Left ventricle myocardium superior (tissue), 1 donor: ENCODE measurements at places on chromosomes 3 and 15. TPM values are rescaled to one million over a fixed set of nuclear protein-coding genes. Genes with fewer than 3 reads are reported as not detected.

Gene GPR149
- not detected for total RNA-seq

Gene RTP4
- total RNA-seq: 1.0 TPM

Gene TPRG1
- total RNA-seq: 2.7 TPM

Gene ERC2
- 0.94 TPM for total RNA-seq

DNA sequence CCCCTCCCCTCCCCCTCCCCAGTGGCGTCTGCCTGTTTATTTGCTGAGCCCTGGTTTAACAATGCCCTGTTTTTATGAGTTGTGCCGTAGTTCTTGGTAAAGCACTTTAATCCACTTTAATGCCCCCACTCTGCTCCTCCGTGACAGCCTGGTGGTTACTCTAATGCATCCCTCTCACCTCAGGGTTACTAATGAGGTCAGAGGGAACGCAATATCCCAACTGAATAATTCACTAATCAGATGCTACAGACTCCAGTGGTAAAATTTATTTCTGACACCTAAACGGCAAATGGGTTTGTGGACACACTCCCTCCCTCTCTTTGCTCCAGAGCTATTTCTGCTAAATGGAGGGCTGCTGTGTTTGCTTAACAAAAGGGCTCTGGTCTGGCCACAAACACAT, 26.1 kb upstream of the NTRK3 start:
- no peak for DNase-seq

- no peak for DNase-seq
Measured at GRCh38 chr3:165522386-165522785, 314.8 kb downstream of the BCHE start.

- no peak for DNase-seq
Measured at GRCh38 chr3:100005665-100006393, 108.5 kb downstream of the FILIP1L start.

DNA sequence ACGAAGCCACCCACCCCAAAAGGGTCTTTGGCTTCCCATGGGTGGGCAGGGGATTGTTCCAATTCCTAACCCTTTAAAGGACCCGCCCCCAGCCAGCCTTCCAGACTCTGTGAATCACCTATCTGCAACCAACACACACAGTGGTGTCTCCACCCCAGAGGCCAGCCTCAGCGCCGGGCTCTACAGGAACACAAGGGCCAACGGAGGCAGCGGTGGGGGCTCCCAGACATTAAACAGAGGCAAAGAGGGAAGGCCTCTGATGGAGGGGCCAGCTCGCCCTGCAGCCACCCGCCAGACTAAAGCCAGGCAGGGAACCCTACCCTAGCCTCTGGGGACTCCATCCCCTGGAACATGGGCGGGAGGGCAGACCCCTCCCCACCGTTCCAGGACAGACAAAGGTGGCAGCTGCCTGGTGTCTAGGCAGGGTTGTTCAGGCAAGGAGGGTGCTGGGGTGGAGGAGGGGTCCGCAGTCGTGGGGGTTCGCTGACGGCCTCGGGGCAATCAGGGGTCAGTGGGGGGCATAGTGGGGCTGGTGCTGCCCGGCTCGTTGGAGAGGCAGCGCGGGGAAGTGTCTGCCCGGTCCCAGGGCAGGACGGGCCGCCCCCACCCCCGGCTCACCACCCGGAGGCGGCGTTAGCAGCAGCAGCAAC, 448 bp downstream of the SHISA5 start:
- peak; percentile 65 for DNase-seq

- no peak for DNase-seq
Measured at GRCh38 chr3:29764603-29765254, 483.9 kb downstream of the RBMS3 start.

DNA sequence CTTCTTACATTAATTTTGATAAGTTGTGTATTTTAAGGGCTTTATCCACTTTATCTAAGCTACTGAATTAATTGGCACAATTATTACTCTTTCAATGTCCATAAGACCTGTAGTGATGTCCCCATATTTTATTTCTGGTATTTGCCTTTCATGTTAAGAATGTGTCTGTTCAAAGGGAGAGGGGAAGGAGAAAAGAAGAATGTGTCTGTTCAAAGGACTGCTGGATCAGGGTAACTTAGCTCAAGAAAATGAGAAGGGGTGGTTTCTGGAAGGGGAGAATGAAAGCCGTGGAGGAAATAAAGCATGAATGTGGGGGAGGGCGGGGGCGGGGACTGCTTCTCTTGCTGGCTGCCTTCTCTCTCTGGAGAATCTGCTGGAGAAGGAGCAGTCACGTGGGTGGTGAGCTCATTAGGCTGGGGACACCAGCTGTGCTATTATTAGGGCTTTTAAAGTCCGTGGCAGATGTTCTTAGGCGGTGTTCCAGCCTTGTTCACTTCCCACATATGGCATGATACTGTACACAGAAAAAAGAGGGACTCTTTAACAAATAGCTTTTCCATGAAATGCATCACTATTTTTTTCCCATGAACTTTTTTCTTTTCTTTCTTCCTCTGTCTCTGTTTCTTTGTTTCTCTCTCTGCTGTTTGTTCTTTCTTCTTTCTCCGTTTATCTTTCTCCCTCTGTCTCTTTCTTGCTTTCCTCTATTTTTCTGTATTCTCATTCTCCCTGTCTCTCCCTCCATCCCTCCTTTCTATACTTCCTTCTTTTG, 63.7 kb upstream of the ULK4 start:
- peak; percentile 88 for DNase-seq

DNA sequence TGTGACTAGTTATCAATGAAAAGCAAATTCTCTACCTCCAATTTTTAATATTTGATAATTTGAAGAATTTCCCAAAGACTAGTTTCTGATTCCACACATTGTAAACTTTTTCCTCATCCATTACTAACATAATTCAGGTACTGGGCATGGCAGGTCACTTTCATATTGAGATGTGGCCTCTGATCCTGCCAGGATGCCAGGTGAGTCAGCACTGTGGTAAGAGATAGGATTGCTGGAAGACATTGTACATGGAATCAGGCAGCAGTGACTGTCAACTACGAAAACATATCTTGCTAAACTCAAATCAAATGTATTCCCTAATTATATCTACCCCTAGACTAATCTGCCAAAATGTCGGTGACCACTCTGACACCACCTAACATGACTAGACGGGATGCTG, 33.2 kb upstream of the POU1F1 start:
- DNase-seq: no peak

DNA sequence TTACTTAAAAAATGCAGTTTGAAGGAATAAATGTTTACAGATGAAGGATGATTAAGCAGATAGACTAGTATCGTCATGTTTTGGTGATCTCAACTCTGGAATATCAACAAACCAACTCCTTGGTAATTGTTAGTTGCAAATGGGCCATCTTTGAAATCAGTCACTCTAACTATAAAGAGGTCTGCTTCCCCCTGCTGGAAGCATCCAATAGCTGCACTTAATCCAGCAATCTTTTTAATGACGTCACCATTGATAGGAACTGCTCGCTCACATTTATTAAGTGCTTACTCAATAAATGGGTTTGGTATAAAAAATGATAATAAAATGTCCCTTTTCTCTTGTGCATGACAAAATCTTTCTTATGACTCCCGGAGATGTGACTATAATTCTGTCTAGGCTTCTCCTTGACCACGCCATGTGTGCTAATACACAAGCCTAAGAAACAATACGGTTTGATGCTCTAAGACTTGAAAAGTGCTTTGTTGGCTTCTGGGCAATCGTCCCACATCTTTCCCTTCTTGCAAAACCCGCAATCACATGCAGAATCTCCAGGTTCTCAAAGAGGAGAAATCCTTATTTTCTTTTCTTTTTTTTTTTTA, 227.6 kb upstream of the POU1F1 start:
- no peak for DNase-seq

DNA sequence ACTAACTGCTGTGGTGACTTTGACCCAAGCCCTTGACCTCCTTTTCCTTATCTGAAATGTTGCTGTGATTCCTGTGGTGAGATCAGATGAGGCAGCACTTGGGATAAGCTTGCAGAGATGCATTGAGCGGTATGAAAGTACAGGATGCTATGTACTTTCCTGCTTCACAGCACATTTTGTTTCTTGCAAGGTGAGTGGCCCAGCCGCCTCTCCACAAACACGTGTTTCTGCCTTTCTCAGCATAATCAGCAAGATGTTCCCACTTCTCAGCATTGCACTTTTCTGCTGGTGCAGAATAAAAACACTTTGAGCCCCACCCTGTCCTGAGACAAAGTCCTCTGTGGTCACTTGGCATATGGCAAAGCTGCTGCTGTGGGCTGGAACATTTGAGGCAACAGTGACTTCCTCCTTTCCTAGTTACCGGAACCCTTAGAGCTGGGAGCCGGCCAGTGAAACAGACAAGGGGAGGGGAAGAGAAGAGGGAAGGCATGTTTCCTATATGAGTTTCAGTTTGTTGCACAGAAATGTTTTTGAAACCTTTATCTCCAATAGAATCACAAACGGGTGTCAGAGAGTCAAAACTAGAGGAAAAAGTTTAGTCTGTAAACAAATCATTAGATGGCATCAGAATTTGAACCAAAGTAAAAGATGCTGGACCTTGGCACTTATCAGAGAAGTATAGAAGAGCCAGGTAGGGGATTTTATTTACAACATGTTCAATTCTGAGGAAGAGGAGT, 5.0 kb downstream of the NUDT16 start:
- DNase-seq: peak; percentile 71

DNA sequence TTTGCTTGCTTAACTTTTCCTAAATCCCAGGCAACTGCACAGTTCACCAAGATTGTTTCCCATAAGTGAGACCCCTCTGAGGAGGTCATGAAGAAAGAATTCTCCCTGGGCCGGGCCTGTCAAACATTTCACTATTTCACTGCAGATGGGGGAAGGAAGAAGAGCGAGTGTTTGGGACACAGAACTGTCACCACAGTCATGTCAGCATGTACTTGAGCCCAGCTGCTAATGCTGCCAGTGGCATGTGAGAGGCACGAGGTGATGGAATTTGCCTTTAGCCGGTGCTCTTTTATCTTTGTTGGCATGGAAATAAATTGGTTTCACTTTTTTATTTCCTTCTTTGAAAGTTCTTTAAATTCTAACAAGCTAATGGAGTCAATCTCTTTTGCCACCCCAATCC, 277.9 kb upstream of the GADL1 start:
- no peak for DNase-seq

GRCh38 chr15:85559530-85559929, 179.1 kb downstream of the AKAP13 start:
- DNase-seq: no peak

- no peak for DNase-seq
Measured at GRCh38 chr3:109325657-109326056, 9.3 kb upstream of the DPPA2 start.

DNA sequence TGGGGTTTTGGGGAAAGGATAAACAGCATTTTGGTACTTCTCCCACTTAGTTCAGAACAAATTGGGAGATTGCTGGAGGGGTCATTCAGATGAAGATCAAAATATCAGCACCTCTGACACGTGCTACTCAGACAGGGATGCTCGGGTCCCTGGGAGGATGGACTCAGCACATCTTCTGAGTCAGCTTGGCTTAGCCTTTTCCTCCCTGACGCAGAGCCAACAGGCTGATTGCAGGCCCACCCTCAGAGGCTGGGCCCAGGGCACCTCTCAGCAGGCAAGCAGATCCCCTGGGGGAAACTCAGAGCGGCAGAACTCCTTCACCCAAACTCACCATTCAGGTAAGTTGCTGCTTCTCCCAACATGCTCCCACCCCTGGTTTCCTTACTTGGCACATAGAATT, 304.9 kb downstream of the TLE3 start:
- no peak for DNase-seq

DNA sequence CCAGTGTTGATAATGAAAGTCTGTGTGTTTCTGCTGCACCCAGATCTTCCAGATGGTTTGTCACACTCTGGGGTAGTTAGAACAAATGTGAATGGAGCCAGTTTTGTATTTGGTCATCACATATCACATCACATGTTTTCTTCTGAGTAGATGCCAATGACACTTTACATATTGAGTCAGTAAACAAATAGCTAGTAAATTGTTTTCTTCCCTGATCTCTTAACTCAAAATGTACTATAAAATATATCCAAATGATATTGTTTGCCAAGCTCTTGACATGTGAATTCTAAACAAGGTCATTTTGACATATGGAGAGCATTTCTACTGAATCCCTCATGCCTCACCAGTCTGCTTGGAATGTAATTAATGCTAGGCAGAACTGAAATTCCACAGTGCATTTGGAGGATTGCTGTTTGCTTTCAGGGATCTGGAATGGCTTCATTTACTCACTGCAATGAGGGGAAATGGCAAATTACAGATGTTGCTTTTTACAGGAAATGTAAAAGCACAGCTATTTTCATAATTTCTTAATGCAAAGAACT, 45.0 kb downstream of the PDHB start:
- no peak for DNase-seq

DNA sequence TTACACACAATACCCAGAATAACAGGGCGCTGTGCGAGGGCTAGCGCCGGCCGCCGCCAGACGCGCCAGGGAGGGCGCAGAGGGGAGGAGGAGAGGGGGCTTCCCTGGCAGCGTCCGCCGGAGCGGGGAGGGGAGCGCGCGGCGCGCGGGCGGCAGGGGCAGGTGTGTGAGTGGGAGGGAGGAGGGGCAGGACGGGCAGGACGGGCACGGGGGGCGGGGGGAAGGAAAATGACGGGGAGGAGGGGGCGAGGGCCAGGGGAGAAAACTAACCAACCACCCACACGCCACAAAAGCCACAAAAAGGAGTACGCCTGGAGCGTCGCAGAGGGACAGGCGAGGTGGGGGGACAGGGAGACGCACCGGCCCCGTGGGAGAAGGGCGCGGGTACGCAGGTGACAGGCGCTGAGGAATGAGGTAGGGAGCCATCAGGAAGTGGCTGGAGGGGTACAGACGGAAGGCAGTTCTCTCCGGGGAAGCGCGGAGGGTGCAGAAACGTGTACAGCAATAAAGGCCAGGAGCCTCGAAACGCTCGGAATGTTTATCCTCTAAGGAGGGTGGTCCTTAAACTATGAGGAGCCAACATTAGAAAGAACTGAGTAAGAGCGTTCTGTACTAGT, 610 bp upstream of the SATB1 start:
- peak; percentile 74 for DNase-seq

DNA sequence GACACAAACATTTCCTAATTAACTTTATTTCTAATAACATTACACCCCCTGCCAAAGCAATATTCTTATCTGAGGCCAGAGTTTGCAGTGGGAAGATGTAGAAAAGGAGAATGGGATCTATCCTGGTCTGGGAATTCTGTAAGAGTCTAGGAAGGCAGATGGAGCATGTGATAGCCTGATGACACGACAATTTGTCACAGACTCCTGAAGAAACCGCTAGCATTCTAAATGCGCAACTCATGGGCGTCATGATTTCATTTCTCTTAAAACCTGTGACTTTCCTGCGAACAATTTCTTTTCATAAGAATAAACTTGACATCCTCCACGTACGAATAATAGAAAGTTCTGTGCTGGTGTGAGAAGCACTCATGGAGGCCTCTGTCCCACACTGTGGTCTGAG, 72.9 kb upstream of the ATP10A start:
- DNase-seq: no peak

GRCh38 chr15:33292717-33293307, 18.0 kb upstream of the RYR3 start:
- DNase-seq: peak; percentile 42
